ENCODE measurements at places on chromosomes 2 and 18.

DNA sequence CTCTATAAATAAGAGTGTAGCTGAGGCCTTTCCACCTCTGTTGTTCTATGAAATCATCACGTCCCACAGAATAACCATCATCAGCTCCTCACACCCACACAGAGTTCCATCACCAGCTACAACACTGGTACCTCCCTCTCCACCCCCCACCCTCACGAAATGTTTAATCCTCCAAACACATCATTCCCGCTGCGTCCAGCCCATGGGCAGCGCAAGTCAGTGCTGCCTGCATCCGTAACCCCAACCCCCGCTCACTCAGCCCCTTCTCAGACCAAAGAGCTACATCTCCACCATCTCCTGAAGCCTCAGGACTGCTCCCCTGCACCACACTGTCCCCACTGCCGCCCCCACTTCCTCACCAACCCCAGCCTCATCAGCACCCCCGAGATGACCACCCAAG lies 19.4 kb downstream of the DNMT3A start:
- no peak for DNase-seq

GRCh38 chr18:50374220-50374752 lies 560 bp upstream of the SKA1 start:
- DNase-seq = no peak

DNA sequence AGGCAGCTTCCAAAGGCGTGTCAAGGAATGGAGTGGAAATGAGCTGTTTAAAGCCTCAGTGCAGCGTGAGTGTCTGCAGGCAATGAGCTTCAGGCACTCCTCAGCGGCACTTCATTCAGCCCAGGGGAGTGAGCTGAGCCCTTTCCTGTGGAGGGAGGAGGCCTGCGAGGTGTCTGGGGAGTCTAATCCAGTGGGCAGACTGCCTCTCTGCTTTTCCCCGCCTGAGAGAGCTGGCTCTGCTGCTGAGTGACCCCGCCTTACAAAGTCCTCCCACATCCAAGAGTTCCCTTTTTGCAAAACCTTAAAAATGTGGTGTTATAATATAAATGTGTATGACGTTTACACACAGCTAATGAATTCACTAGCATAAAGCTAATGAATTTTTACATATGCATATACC lies 7.0 kb upstream of the LDLRAD4 start:
- DNase-seq = no peak

DNA sequence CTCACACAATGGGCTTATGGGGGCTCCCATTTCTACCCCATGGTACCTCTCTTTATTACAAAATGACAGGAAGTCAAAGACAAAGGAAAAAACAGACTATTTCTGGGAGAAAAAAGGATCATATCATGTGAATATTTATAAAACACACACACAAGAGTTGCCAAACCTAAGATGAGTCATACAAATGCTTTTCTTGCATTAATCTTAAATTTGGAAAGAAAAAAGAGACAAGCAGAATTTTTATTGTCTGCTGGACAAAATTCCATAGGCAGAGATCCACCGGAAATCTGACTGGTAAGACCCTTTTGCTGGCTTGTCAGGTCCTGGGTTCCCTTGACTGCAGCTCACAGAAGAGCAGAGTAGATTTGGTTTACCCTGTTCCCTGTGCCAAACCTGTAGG lies 1732.3 kb upstream of the PIK3C3 start:
- DNase-seq = no peak

GRCh38 chr2:149492923-149493322 lies 94.7 kb downstream of the MMADHC start:
- no peak for DNase-seq

- no peak for DNase-seq
These were observed 20.8 kb upstream of the ATIC start for GRCh38 chr2:215290980-215291599.

GRCh38 chr18:44969214-44969795 lies 288.6 kb downstream of the SETBP1 start:
- no peak for DNase-seq

GRCh38 chr2:109699646-109700045 lies 85.5 kb downstream of the SOWAHC start:
- DNase-seq = no peak
